Activated naive CD4-positive, alpha-beta T cell treated with Interleukin-2 at 50 U/mL for 16 hours (primary cell): ENCODE measurements at places on chromosomes 5 and 9.

GRCh38 chr5:176631383-176632200, 1.1 kb downstream of the EIF4E1B start:
- DNase-seq = no peak

- DNase-seq = no peak
Measured at GRCh38 chr9:135275571-135276289, 188.3 kb downstream of the OLFM1 start.

GRCh38 chr9:126233913-126234525, 92.6 kb upstream of the MVB12B start:
- no peak for DNase-seq

DNA sequence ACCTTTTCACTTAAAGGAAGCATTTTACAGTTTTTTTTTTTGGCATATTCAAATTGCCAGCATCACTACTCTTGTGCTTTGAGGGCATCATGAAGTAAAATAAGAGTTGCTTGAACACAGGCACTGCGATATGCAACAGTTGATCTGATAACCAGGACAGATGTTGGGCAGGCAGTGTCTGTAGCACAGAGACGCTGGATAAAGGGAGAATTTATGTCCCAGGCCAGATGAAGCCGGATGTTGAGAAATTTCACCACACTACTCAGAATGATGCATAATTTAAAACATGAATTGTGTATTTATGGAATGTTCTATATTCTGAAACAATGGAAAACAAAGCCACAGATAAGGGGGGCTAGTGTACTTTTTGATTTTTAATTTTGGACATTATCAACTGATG, 71.4 kb downstream of the SLC12A2 start:
- DNase-seq = no peak

GRCh38 chr9:35935261-35935660, 22.7 kb downstream of the OR2S2 start:
- DNase-seq = no peak

DNA sequence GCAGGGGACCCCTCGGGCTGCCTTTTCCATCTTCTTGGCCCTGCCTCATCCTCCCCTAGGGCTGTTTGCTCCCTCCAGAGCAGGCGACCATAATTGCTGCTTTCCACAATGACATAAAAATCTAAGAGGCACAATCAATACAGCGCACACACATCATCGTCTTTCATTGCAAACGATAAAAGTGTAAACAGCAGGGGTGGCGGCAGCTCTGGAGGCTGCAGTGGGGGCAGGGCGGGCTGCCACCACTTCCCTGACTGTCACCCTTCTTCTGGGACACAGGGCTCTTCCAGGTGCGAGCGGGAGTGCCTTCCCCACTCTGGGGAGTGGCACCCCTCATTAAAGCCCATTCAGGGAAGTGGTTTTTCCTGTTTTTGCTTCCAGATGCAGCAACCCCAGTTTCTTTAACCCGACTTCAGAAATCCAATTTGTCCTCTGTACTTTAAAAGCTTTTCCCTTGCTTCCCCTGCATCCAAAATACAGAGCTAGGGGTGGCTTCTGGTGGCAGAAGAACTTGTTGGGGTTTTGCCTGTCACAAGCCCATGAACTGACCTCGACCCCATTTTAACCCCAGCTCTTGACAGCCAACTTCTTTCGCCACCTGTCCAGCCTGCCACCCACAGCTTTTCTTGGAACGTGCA, 45.7 kb downstream of the TSPAN17 start:
- DNase-seq = no peak

DNA sequence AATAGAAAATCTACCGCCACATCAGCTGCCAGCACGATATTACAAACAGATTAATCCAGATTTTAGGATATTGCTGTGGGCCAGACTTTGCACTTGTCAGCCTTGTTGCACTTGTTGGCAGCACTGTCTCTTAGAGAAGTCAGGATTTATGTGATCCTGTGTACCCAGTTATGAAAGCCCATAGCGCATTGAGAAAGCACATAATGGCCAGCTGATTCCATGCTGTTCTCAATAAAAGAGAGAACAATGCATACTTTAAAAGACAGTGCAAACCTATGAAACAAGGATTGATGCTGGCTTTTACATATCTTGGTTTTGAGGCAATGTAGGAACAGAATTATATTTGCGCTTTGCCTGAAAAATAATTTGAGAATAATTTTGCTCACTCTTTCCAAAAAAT, 140.8 kb downstream of the CEP120 start:
- no peak for DNase-seq

DNA sequence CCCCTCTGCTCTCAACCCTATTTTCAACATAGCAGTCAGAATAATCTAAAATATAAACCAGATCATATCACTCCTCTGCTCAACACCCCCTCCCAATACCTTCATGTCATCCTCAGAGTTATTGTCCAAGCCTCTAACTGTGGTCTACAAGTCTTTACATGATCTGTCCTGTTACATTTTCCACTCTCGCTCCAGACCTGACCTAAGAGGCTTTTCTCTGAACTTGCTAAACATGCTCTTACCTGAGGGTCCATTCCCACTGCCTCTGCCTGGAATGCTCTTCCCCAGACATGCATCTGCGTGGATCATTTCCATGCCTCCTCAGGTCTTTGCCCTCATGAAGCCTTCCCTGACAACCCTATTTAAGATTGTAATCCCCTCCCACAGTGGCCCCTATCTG, 12.0 kb downstream of the NIPSNAP3B start:
- DNase-seq = no peak

DNA sequence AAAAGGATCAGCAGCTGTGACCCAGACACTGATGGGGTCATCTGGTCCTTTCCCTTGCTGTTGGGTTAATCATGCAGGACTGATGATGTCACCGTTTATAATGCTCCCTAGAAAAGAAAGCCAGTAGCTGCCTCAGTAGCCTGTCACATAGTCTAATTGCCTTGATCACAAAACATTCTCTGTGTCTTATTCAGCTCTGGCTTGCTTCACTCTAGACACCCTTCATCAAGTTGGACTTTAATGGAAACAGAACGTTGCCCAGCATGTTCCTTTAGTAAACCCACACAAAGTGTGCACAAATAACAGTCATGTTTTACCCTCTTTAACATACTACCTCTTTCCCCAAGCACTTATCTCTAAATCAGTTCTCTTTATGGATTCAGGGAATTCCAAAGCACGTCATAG, 170.8 kb downstream of the SGCD start:
- no peak for DNase-seq

- DNase-seq = no peak
Measured at GRCh38 chr9:132910376-132910775, 31.7 kb downstream of the SPACA9 start.

- DNase-seq = no peak
Measured at GRCh38 chr5:160772854-160773253, 79.2 kb downstream of the ATP10B start.

GRCh38 chr5:56734091-56734694, 81.2 kb upstream of the MAP3K1 start:
- no peak for DNase-seq

DNA sequence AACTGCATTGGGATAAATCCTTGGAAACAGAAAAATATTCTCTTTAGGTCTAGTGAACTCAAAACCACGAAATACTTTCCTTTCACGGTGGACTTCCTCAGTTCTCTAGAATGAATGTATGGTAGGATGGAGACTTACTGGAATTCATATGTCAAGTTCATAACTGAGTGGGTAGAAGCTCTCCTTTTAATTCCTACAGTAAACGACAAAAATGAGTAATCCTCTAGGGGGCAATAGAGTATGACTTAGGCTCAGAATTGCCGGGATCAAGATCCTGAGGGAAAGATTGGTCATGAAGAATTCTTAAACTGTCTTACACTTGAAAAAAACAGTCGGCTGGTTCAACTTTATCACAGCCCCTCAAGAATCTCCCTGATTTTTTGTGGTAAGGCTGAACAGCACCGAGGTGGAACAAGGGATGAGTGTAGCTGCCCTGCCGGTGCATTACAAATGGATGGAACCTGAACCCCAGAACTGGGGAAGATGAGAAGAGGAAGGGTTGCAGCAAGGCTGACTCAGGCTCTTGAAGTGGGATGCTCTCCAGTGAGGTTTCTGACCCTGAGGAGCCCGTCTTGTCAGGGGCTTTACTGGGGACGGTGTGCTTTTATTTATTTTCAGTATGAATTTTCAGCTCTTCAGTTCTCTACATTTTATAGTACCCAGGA, 14.0 kb upstream of the LOX start:
- no peak for DNase-seq
